Urinary bladder (tissue), 4 donors: ENCODE measurements at places on chromosomes 12 and 14. TPM values are rescaled to one million over a fixed set of nuclear protein-coding genes. Genes with fewer than 3 reads are reported as not detected.

Gene BDKRB2
- total RNA-seq: 10.5 TPM

Gene TRAF3
- total RNA-seq: 12.4 TPM

Gene OAS2
- total RNA-seq: 14.0 TPM

Gene IL22
- total RNA-seq: not detected

Gene PTPRR
- 2.7 TPM for total RNA-seq

Gene CYP46A1
- 2.7 TPM for total RNA-seq

Gene KRT73
- 0.11 TPM for total RNA-seq
